ENCODE measurements at places on chromosomes 1 and 21. TPM values are rescaled to one million over a fixed set of nuclear protein-coding genes. Genes with fewer than 3 reads are reported as not detected.
A peak's percentile ranks its signal among the peaks of the same experiment; 100 is the strongest.

DNA sequence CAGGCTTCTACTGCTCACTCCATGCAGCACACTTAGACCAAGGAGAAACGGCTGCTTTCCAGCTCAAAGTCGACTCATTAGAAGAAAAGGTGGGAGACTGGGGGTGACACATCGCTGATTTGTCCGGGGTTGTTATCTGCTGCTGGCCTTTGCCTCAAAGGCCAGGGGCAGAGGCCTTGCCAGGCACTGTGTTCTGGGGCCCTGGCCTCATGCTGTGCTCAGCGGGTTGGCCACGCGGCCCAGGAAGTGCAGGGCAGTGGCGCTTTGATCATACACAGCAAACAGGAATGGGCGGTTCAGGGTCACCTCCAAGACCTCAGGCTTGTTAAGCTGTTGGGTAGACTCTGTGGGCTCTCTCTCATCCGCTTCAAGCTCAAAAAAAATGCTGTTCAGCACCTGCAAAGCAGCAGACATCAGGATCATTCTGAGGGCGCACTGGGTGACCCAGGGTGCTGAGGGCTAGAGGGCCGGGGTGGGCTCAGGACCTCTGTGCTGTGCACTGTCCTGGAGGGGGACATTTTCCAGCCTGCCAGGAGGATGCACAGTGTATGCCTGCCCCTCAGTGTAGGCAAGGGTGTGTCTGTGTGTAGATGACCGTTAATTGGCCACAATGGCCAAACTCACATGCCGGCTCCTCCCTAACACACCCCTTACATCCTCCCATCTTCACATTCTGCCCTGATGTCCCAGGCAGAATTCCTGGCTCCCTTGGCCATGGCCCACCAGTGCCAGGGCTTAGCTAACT lies 10.8 kb downstream of the AGT start:
- no peak for DNase-seq

DNA sequence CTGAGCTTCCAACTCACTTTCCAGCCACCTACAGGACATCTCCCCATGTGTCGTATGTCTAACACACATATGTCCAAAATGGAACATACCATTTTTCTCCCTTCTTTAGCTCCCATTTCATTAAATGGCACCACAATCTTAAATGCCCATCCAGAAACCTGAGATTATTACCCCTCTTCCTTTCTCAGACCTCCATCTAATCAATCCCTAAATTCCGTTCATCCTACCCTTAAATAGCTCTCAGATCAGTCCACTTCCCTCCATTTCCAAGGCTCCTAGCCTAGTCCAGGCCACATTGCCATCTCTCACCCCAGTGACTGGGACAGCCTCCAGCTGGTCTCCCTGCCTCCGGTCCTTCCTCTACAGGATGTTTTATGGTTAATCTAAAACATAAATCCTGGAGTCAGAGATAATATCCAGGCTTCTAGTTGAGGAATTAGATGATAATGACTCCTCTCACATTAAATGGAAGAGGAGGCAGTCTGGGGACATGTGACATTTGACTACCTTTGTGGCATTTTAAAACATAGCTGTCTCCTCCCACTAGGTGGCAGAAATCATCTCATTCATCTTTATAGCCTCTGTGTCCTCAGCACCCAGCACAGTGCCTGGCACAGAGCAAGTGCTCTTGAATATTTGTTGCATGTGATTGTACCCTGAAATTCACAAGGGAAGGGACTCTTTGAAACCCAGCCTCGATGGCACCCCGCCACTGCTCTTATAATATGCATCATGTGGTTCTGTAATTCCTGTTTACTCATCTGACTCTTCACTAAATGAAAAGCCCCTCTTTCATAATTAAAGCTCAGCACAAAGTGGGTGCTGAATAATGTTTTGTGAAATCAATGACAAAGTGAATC lies 102.3 kb downstream of the TMEM53 start:
- no peak for DNase-seq

The ADORA1 gene
- total RNA-seq = 0.27 TPM

DNA sequence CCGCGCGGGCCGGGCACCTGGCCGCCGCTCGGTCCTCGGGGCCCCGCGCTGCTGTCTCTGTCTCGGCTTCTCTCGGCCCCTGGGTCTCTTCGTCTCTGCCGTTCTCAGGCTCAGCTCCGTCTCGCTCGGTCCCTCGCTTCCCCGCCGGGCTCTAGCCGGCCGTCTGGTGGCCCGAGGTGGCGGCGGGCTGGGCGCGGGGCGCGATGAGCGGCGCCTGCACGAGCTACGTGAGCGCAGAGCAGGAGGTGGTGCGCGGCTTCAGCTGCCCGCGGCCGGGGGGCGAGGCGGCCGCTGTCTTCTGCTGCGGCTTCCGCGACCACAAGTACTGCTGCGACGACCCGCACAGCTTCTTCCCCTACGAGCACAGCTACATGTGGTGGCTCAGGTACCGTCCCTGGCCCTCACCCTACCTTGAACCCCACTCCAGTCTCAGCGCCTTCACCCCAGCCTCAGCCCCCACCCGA lies 355 bp downstream of the SHISAL2A start:
- DNase-seq = no peak

DNA sequence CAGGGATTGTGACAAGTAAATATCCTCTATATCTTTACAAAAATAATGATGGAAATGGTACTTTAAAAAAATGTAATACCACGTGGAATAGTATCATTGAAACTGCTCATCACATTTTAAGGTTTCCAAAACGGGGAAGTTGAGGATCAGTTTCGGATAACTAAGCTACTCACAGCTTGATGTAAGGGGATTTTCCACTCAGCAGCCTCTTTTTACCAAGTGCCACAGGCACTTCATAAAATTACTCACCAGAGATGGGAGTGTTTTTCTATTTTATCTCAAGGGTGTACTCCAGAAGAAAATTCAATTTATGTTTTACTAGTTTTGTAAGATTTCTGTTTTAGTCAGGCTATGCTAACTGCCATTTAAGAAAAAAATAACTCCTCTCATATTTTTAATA lies 91.7 kb downstream of the TPR start:
- no peak for DNase-seq

DNA sequence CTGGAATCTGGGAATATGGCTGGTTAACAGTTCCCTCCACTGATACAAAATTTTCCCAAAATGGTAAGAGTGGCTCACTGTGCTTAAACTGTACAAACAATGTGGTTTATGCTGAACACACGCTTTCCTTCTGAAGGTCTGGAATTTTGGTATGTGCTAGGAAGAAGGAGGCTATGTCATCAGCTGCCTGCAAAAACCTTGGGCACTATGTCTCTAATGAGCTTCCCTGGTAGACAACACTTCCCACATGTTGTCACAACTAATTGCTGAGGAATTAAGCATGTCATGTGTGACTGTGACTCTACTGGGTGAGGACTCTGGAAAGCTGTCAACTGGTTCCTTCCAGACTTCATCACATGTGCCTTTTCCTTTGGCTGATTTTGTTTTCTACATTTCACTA lies 29.2 kb downstream of the IPP start:
- no peak for DNase-seq

- DNase-seq = no peak
Observed at GRCh38 chr1:26610781-26611180, 81.2 kb downstream of the RPS6KA1 start.

The AQP10 gene
- total RNA-seq = 0.85 TPM

The DHCR24 gene
- total RNA-seq = 154 TPM

DNA sequence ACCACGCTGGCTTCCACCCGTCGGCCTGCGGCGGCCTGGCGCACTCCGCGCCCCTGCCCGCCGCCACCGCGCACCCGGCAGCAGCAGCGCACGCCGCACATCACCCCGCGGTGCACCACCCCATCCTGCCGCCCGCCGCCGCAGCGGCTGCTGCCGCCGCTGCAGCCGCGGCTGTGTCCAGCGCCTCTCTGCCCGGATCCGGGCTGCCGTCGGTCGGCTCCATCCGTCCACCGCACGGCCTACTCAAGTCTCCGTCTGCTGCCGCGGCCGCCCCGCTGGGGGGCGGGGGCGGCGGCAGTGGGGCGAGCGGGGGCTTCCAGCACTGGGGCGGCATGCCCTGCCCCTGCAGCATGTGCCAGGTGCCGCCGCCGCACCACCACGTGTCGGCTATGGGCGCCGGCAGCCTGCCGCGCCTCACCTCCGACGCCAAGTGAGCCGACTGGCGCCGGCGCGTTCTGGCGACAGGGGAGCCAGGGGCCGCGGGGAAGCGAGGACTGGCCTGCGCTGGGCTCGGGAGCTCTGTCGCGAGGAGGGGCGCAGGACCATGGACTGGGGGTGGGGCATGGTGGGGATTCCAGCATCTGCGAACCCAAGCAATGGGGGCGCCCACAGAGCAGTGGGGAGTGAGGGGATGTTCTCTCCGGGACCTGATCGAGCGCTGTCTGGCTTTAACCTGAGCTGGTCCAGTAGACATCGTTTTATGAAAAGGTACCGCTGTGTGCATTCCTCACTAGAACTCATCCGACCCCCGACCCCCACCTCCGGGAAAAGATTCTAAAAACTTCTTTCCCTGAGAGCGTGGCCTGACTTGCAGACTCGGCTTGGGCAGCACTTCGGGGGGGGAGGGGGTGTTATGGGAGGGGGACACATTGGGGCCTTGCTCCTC lies 1.9 kb downstream of the OLIG2 start:
- no peak for DNase-seq

The RASSF5 gene
- total RNA-seq = 42.5 TPM

GRCh38 chr1:202017749-202018467 lies 7.5 kb downstream of the ELF3 start:
- DNase-seq = no peak

The MSH4 gene
- total RNA-seq = 0.91 TPM

- no peak for DNase-seq
Observed at GRCh38 chr1:82515650-82516049, 714.9 kb downstream of the ADGRL2 start.

The PGBD5 gene
- total RNA-seq = 0.55 TPM

The LEPROT gene
- total RNA-seq = 64.2 TPM

- no peak for DNase-seq
Observed at GRCh38 chr1:92755541-92756461, 29.1 kb downstream of the EVI5 start.

The KCNN3 gene
- 1.2 TPM for total RNA-seq

- DNase-seq = no peak
Observed at GRCh38 chr1:232853994-232854797, 49.0 kb downstream of the MAP10 start.

- DNase-seq = no peak
Observed at GRCh38 chr1:907611-908451, 15.9 kb upstream of the SAMD11 start.

The SLC22A15 gene
- 6.7 TPM for total RNA-seq

The MTFR1L gene
- 82.2 TPM for total RNA-seq

The SLFNL1 gene
- 2.4 TPM for total RNA-seq

The LCE2C gene
- not detected for total RNA-seq

The ELOA gene
- 42.1 TPM for total RNA-seq

- no peak for DNase-seq
Observed at GRCh38 chr1:22702296-22703085, 8.1 kb upstream of the EPHB2 start.

- no peak for DNase-seq
Observed at GRCh38 chr1:22739648-22740385, 29.2 kb downstream of the EPHB2 start.

- no peak for DNase-seq
Observed at GRCh38 chr21:37982496-37983318, 66.5 kb upstream of the KCNJ6 start.

- DNase-seq = no peak
Observed at GRCh38 chr1:66852870-66853269, 51.8 kb upstream of the INSL5 start.

- no peak for DNase-seq
Observed at GRCh38 chr1:207923121-207923520, 12.2 kb upstream of the CD34 start.

DNA sequence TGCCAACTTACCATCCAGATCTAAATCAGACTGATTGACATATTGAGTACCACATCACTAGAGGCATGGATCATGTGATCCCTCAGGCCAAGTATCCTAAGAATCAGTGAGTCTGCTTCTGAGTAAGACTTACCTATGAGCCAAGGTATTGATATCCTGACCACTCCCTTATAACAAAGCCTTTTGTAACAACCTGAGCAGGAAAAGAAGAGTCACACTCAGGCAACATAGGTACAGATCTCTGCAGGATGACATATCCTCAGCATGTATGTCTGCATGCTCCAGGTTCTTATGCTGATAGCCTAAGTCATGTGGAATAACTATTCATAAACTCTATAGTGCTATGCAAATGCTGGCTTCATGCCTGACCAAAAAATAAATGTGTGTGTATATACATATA lies 2.3 kb upstream of the LCE1A start:
- DNase-seq = no peak

DNA sequence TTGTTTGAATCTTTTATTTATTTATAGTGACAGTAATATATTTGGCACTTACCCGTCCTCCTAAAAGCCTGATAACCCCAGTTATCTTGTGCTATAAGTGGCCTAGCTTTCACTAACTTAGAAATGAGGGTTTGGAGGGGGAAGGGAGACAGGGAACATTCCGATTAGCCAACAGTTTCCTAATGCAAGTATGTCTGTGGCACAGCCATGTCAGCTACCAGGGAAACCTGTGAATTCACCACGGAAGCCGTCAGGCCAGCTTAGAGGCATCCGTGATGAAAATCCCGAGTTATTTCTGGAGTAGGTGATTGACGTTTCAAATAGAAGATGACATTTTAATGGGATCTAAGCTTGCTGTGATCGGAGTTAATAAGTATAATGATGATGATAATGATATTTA lies 39.4 kb upstream of the BCL10 start:
- no peak for DNase-seq

DNA sequence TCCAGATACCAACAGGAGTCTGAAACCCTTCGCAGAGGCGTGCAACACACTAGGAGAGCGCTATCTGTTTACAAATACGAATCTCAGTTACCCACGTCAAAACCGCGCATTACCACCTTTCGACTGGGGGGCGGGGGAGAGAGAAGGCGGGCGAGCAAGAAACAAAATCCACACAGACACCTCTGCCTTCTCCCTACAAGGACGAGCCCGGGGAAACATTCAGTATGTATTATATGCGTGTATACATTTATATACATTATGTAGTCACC lies 722 bp downstream of the TUT4 start:
- DNase-seq = peak; percentile 48

DNA sequence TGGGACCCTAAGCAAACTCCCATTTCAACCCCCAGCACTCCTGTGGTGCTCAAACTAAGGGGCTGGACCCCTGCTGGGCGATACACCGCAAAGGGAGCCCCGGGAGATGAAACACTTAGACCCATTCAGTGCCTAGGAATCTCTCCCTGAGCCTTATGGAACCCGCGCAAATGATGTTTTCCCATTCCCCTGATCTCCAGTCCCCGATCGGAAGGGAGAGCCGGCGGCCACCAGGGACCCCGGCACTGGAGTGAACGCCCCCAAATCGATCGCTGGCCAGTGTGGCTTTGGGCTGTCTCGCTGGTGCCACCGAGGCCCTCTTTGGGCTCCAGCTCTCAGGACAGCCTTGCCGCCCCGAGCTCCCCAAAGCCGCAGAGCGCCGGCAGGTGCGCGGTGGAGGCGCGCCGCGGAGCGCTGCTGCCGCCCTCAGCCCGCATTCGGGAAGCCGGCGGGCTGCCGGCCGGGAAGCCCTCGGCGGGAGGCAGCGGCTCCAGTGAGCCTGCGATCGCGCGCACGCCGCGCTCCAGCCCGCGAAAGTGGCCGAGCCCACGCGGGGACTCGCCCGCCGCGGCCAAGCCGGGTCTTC lies 1.1 kb downstream of the PLXNA2 start:
- no peak for DNase-seq

The KLHDC9 gene
- total RNA-seq = 33.3 TPM

The FCRL4 gene
- 0.28 TPM for total RNA-seq
